Activated CD8-positive, alpha-beta memory T cell treated with anti-CD3 and anti-CD28 coated beads for 1 hour (primary cell): ENCODE measurements at places on chromosomes 12 and 14.

- DNase-seq, result no peak
Measured at GRCh38 chr14:21039585-21040369, 2.4 kb upstream of the RNASE7 start.

DNA sequence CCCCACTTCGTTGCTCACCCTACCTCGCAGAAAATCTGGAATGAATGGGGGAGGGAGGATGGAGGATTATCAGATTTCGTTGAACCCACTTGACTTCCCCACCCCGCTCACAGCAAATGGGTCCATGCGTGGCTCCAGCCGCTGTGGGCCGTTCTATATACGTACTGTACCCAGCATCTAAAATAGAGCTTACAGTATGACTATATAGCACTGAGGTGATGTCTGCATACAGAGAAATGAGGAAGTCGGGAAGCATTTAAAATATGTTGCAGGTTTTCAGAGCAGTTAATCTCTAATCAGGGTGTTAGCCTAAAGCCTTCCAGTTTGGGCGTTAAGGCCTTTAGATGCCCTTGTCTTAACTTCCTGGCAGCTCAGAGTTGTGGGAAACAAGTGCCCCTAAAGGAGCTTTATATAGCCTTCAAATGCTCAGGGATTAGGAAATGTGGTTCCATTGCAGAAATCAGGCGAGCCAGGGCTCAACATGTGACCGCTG lies 1.4 kb downstream of the BICDL1 start:
- DNase-seq, result no peak

DNA sequence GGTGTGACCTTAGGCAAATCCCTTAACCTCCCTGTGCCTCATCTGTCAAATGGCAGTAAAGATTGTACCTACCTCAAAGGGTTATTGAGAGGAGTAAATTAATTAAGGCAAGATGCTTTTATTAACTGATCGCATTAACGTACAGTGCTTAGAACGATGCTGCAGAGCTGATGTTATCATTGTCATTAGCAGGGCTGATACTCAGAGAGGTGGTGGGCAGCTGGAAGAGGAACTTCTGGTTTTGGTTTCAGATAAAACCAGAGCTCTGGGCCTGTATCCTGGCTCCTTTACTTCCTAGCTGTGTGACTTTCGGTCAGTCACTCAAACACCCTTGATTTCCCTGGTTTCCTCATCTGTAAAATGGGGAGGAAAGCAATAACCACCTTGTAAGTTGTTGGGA lies 55.1 kb downstream of the CALM1 start:
- no peak for DNase-seq

- DNase-seq, result no peak
Measured at GRCh38 chr12:54428050-54429013, 9.3 kb upstream of the ITGA5 start.

GRCh38 chr14:21704338-21704737 lies 30.7 kb upstream of the OR4E1 start:
- no peak for DNase-seq

DNA sequence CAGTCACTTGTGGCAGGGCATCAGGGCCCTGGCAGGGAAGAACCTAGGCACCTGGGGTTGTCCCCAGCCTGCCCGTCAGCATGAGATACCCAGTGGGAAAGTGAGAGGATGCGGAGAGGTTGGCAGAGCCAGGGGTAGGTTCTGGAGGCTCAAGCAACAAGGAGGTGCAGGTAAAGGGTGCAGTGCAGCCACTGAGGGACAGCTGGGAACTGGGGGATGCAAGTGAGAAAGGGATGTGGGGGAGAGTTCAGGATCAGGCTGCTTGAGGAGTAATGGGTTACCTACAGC lies 18.7 kb downstream of the VASH1 start:
- DNase-seq, result no peak

DNA sequence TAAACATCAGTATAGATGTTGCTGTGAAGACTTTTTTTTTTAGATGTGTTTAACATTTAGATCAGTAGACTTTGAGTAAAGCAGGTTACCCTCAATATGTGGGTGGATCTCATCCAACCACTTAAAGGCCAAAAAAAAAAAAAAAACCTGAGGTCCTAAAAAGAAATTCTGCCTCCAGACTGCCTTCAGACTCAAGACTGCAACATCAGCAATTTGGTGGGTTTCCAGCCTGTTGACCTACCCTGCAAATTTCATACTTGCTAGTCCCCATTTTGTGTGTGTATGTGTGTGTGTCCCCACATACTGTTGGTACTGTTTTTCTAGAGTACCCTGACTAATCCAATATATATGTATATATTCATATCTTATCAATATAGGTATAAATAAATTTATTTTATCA lies 55.6 kb downstream of the OSBPL8 start:
- DNase-seq, result no peak

GRCh38 chr12:7112041-7112440 lies 3.0 kb upstream of the C1RL start:
- DNase-seq, result no peak

DNA sequence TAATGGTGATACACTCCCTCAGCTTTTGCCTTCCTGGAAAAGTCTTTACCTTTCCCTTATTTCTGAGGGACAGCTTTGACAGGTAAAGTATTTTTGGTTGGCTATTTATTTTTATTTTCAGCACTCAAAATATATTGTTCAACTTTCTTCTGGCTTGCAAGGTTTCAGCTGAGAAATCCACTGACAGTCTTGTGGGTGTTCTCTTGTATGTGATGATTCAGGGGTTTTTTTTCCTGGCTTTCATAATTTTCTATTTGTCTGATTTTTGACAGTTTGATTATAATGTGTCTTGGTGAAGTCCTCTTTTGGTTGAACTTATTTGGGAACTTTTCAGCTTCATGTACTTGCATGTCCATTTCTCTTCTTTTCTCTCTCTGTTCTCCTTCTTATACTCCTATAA lies 73.7 kb upstream of the OTOGL start:
- DNase-seq, result no peak

GRCh38 chr12:31227401-31227981 lies 98.5 kb downstream of the SINHCAF start:
- no peak for DNase-seq

- DNase-seq, result no peak
Measured at GRCh38 chr14:32737621-32738020, 201.1 kb upstream of the NPAS3 start.

DNA sequence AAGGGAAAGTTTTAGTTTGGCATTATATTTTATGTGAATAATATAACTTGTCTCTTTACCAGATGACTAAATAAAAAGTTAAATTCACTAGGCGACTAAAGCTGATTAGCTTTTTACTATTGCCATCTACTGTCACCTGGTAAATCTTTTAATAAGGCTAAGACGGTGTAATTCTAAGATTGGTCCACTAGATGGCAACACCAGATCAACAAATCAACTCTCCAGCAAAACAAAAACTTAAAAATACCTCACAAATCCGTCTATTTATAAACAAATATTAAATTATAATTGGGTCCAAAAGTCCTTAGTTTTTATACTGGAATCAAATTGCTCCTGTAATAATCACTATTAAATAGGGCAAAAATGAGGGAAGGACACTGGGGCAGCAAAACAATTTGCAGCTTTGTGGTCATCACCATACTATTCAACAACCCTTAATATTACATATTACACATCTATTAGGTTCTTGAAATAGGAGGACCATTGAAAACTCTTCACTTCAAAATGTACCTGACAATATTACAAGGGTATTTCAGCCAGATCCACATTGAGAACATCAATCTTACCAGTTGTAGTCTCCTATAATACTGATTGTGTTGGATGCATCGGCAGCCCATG lies 47.9 kb downstream of the GALC start:
- DNase-seq, result no peak

DNA sequence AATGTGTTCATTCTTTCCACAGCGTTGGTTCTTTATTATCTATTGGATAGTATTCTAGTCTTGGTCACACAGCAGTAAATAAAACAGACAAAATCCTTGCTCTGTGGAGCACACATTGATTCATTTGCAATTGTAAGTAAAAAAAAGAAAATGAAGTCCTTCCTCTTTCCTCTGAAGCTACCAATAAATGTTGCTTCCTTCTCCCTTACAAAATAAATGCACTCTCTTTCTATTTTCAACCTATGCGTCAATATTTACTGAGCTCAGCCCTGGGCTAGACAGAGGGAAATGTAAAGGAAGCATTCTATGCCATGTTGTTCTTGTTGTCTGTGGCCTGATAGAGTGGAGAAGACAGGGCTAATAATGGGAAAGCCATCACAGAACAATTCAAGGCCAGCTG lies 2.9 kb downstream of the ABHD12B start:
- DNase-seq, result no peak

DNA sequence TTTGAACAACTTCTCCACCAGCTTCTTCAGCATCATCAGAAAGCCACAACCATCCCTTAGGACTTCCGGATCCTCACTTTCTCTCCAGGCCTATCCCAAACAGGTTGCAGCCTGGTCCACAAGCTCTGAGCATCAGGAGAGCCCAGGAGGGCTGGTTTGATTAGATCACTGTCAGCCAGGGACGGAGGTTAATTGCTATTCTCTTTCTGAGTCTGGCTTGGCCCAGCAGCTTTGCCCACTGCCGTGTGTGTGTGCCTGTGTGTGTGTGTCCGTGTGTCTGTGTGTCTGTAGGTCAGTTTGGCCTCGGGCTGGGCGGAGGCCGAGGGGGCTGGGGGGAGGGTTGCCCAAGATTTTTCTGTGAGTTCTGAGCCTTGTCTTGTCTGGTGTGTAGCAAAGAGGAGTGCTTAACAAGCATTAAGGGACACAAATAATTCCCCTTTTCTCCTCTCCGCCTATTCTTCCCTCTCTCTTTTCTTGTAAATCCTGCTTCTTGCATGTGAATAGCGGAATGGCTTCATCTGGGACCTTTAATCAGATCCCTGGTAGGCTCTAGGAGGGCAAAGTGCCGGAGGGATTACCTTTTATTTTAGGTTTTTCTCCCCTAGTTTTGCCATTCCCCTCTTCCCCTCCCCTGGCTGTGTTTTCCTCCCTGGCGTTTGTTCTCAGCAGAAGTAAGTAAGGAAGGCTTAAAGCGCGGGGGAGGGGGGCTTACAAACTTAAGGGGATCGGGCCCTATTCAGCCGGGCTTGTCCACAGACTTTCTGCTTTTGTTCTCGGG lies 138.2 kb upstream of the LHX5 start:
- no peak for DNase-seq

- no peak for DNase-seq
Measured at GRCh38 chr12:94649349-94650142, 811 bp downstream of the TMCC3 start.

DNA sequence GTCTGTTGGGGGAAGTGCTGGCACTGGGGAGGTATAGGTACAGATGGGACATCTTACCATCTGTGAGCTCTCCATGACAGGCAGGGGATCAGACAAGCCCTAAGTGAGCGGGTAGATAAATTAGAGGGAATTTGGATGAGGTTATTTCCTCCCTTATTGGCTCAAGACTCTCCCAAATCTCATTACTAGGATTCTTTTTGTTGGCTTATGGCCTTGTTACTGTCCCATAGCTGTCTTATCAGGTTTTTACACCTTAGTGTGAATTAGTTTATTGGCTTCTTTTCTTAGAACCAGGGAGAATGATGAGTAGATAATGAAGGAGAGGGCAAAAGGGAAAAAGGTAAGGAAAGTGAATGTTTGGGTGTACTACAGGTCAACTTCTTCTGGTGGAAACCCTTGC lies 191.1 kb upstream of the PRICKLE1 start:
- DNase-seq, result no peak

- DNase-seq, result no peak
Measured at GRCh38 chr12:112514926-112515642, 96.3 kb downstream of the PTPN11 start.

DNA sequence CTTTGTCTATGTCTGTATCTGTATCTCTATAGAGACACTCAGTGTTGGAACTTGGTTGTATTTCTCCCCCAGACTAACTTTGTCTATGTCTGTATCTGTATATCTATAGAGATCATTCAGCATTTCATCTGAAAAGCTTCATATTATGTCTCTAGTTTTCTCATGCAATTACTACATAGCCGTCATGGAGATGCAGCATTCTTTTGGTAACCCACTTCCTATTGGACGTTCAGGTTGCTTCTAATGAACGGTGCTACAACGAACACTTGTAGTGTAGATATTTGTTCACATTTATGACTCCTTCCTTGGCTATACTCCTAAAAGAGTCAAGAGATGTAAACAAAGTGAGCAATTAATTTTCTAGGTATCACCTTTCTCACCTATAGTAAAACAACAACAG lies 81.5 kb upstream of the KCNA1 start:
- DNase-seq, result no peak

DNA sequence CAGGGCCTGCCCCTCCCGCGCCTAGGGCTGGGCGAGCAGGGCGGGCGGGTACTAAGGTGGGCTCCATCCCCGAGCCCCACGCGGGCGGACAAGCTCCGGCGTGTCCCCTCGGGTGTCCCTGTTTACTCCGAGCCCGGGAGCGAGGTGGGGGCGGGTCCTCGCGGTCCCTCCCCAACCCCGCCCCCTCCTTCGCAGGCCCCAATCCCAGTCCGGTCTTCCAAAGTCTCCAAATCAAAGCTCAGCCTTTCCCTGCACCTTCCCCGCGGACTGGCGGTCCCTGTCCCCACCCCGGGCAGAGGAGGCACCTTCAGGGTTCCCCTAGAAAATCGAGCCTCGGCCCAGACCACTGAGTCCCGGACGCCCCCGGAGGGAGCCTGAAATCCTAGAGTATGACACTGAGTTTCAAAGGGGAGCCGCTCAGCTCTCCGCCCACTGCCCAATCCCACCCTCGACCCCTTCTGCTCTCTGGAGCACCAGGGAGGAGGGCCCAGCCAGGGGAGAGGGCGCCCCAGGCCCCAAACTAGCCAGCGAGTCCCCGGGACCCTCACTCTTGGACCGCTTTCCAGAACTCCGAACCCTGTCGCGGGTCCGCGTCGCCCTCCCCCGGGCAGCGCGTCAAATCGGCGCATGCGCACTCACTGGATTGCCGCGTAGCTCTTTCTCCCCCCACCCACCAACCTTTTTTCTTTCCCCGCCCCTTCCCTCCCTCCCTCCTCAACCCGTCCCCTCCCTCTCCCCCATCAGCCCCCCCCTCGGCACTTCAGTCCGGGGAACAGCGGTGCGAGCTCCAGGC lies at the start of gene LRP1:
Gene LRP1 (plus strand): TSS at position 758 of the 793 bp plus-strand sequence. CDS start 482 bp downstream, outside the sequence.
- DNase-seq, result peak; percentile 63

GRCh38 chr12:43320281-43320680 lies 231.7 kb downstream of the ADAMTS20 start:
- no peak for DNase-seq

- DNase-seq, result no peak
Measured at GRCh38 chr12:114682785-114683708, 928 bp downstream of the TBX3 start.

GRCh38 chr14:21852061-21852664 lies 178.5 kb upstream of the OR4E1 start:
- DNase-seq, result peak; percentile 44

DNA sequence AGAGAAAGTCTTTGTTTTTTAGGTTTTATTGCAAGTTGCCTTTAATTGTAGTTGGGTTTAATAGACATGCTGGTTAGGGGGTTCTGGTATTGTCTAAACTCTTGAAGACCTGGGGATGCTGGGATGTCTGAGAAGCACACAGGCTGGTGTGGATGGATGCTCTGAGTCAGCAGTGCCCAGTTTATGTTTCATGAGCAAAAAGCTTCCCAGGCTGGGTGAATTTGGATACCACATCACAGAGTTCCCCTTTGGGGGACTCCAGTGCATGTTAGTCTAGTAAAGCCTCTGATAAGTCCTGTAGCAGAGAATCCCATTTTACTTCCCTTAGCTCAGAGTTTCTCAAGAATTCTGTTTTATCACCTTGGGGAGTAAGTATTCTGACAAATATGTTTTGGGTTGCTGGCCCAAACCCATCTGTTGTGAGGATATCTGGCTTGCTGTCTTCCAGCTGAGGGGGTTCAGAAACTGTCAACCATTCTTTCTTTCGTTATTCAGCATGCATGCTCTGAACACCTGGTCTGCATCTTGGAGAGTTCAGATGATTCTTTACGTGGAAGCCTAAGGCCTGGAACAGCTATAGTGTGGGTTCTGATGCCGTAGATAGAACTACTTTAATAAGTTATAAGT lies 509.1 kb downstream of the VRK1 start:
- no peak for DNase-seq
